Activated CD4-positive, alpha-beta T cell treated with anti-CD3 and anti-CD28 coated beads for 36 hours (primary cell): ENCODE measurements at places on chromosomes 2 and 18. TPM values are rescaled to one million over a fixed set of nuclear protein-coding genes. Genes with fewer than 3 reads are reported as not detected.

ITPRIPL1 gene
- 24.8 TPM for total RNA-seq

MRO gene
- total RNA-seq: not detected

NYAP2 gene
- total RNA-seq: not detected

DNA sequence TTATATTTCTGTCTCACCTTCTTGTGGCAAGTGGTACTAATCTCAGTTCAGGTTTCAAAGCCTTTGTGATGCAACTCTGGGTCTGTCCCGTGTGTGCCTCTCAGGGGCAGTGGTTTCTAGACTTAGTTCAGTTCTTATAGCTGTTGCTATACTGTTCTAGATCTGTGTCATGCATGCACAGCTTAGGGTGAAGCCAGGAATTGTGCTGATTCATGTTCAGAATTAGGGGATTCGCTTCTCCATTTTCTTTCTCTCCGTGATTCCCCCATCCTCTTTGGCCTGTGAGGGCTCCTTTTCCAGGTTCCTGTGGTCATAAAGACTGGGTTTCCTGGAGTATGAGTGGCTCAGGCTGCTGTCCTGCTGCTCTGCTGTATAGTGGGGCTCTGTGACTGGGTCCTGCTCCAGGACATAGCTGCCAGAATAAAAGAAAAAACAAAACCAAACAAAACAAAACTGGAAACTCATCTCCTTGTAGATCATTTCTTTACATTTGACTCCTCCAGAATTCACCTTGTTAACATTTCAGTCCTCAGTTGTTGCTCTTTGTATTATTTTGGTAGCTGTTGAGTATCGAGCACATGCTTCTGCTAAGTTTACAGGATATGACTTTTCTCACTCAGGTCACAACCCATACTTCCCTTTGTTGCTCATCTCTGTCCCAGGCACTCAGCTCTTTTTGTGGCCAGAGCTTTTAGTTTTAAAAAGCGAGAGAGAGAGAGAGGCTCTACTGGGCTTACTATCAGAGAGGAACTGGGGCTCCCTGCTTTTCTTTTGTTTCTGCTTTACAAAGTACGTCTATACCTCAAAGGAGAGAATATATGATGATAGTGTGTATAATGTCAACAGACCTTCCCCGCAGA is 34.2 kb downstream of the CERS6 start:
- H3K27ac ChIP-seq: peak overlapping the region; percentile 88
- peak; percentile 78 for DNase-seq
- peak overlapping the region; percentile 61 for H3K4me3 ChIP-seq
- H3K27me3 ChIP-seq: peaks cover 7% of the 10 kb centered on the region
- H3K4me1 ChIP-seq: peaks cover 50% of the 10 kb centered on the region

DNA sequence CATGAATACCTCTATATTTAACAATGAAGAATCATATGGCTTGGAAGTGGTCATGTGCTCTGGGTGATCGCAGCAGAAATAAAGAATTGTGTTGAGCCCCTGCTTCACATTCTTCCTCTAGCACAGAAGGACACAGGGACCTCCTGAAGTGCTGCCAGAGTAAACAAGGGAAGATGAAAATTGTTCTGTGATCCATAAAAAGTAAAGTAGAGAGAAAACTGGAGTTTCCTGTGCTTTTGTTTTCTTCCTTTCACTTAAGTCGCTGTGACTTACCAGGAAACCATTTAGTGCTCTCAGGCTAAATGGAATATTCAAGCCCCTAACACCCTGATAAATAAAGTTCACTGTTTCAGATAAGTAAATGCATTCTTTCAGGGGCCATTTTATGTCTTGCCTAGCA is 1173.6 kb upstream of the CHAC2 start:
- no peaks in the 10 kb centered on the region for H3K27me3 ChIP-seq
- H3K27ac ChIP-seq: no peak overlapping the region
- no peak for DNase-seq
- no peak overlapping the region for H3K4me3 ChIP-seq
- no peaks in the 10 kb centered on the region for H3K36me3 ChIP-seq
- H3K4me1 ChIP-seq: no peaks in the 10 kb centered on the region

- no peak for DNase-seq
- H3K4me3 ChIP-seq: no peak overlapping the region
- H3K27ac ChIP-seq: peak overlapping the region; percentile 30
- H3K27me3 ChIP-seq: peaks cover 8% of the 10 kb centered on the region
- no peaks in the 10 kb centered on the region for H3K36me3 ChIP-seq
Measured at GRCh38 chr18:63099091-63099840, 220.3 kb downstream of the BCL2 start.
